ENCODE measurements at places on chromosomes 7 and 10. TPM values are rescaled to one million over a fixed set of nuclear protein-coding genes. Genes with fewer than 3 reads are reported as not detected.

The EPHA1 gene
- 1.6 TPM for total RNA-seq

The RAMP3 gene
- total RNA-seq, result not detected

DNA sequence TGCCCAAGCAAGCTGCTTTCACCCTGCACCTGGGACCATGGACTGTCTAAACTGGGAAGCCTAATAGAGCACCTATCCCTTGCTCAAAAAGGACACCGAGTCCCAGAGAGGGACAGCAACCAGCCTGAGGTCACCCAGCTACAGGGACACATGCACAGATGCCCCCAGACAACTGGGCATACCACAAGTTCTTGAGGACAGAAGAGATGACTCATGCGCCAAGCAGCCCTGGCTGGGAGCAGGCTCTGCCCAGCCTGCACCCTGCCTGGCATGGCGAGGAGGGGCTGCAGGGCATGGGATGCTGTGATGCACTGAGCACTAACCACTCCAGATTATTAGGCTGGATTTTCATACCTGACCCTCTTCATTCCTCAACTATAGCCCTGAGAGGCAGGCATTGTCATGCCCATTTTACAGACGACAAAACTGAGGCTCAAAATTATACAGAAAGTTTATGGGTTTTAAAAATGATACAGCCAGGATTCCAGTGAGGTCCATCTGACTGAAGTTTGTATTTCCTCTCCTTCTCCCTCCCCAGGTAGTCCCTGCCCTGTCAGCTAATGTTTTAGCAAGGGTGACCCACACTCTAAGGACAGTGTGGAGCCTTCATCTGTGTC, 289.3 kb upstream of the ZMIZ1 start:
- no peaks in the 10 kb centered on the region for H3K4me1 ChIP-seq
- H3K36me3 ChIP-seq, result no peaks in the 10 kb centered on the region
- H3K27me3 ChIP-seq, result peaks cover 3% of the 10 kb centered on the region
- no peak overlapping the region for H3K4me3 ChIP-seq

GRCh38 chr7:134458341-134458805, 527 bp downstream of the AKR1B1 start:
- H3K4me1 ChIP-seq, result peaks cover 50% of the 10 kb centered on the region
- no peaks in the 10 kb centered on the region for H3K27me3 ChIP-seq
- peak overlapping the region; percentile 81 for H3K4me3 ChIP-seq
- peaks cover 17% of the 10 kb centered on the region for H3K36me3 ChIP-seq
- H3K27ac ChIP-seq, result peak overlapping the region; percentile 72
- peak; percentile 69 for DNase-seq

The FAM25A gene
- total RNA-seq, result not detected

GRCh38 chr7:31084226-31084625, 32.1 kb downstream of the ADCYAP1R1 start:
- H3K36me3 ChIP-seq, result no peaks in the 10 kb centered on the region
- DNase-seq, result no peak
- H3K4me1 ChIP-seq, result no peaks in the 10 kb centered on the region

- peaks cover 20% of the 10 kb centered on the region for H3K27me3 ChIP-seq
- H3K36me3 ChIP-seq, result no peaks in the 10 kb centered on the region
- no peak for DNase-seq
Measured at GRCh38 chr7:137789215-137789882, 57.4 kb downstream of the DGKI start.

GRCh38 chr10:48363617-48364355, 57.3 kb downstream of the MAPK8 start:
- H3K27me3 ChIP-seq, result no peaks in the 10 kb centered on the region
- H3K4me1 ChIP-seq, result peaks cover 9% of the 10 kb centered on the region
- peak; percentile 53 for DNase-seq
- H3K27ac ChIP-seq, result no peak overlapping the region

GRCh38 chr10:31753681-31754080, 174.9 kb downstream of the ARHGAP12 start:
- peaks cover 9% of the 10 kb centered on the region for H3K4me1 ChIP-seq
- H3K27me3 ChIP-seq, result no peaks in the 10 kb centered on the region
- no peak overlapping the region for H3K27ac ChIP-seq
- H3K36me3 ChIP-seq, result no peaks in the 10 kb centered on the region
- H3K4me3 ChIP-seq, result no peak overlapping the region
- DNase-seq, result no peak

- no peaks in the 10 kb centered on the region for H3K27me3 ChIP-seq
- H3K4me3 ChIP-seq, result no peak overlapping the region
- no peak for DNase-seq
- no peak overlapping the region for H3K27ac ChIP-seq
- H3K4me1 ChIP-seq, result peaks cover 38% of the 10 kb centered on the region
Measured at GRCh38 chr10:124619195-124619594, 125.0 kb downstream of the FAM53B start.

GRCh38 chr10:88458209-88458608, 124.9 kb downstream of the RNLS start:
- peaks cover 8% of the 10 kb centered on the region for H3K4me1 ChIP-seq
- H3K4me3 ChIP-seq, result no peak overlapping the region
- H3K27ac ChIP-seq, result no peak overlapping the region
- no peak for DNase-seq

The FBXO24 gene
- 1.3 TPM for total RNA-seq

The CFTR gene
- total RNA-seq, result not detected

- H3K4me3 ChIP-seq, result no peak overlapping the region
- H3K27me3 ChIP-seq, result peaks cover 3% of the 10 kb centered on the region
- H3K4me1 ChIP-seq, result no peaks in the 10 kb centered on the region
- H3K27ac ChIP-seq, result no peak overlapping the region
- no peak for DNase-seq
Measured at GRCh38 chr7:116999311-116999710, 46.0 kb downstream of the ST7 start.

DNA sequence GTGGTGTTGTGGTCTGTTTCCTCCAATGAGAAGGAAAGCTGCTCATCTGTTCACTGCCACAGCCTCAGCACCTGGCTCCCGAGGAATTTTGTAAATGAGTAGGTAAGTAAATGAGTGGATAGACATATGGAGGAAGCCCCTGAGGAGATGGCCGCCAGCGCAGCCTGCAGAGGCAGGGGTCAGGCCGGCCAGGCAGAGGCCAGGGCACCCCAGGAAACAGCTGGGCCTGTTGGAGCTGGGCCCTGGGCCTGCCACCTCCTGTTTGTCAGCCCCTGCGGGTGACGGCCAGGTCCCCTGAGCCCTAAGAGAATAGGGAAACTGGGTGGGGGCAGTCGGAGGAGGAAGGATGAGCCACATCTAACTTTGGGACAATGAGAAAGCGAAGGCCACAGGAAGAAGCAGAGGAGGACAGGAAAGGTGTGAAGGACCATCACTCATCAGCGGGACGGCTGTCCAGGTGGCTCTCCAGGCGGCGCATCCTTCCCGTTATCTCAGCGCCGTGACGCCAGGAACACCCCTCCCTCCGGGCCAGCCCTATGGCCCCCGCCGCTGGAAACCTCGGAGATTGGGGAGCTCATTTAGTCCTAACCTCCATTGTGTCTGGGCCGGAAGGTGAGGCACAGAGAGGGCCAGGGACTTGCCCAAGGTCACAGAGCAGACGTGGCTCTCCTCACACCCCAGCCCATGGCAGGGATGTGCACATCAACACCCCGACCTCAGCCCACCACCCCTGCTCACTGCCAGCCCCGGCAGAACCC, 142.3 kb upstream of the UNC5B start:
- no peak overlapping the region for H3K4me3 ChIP-seq
- H3K27ac ChIP-seq, result no peak overlapping the region
- H3K36me3 ChIP-seq, result no peaks in the 10 kb centered on the region
- H3K4me1 ChIP-seq, result no peaks in the 10 kb centered on the region
- no peak for DNase-seq

DNA sequence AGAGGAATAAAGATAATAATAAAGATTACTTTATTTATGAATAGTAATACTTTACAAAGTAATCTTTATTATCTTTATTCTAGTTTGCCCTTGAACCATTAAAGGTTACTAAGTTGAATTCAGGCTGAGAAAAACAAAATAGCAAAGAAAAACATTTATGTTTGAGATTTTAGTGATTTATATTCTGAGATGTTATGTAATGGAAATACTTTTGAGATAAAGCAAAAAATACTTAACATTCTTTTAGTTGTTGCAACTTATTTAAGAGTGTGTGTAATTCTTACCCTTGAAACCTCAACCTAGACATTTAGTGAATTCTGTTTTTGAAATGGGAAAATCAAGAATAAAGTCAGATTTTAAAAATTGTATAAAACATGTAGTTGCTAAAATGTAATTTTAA, 40.0 kb downstream of the MINPP1 start:
- H3K27me3 ChIP-seq, result no peaks in the 10 kb centered on the region
- no peak overlapping the region for H3K4me3 ChIP-seq
- peaks cover 14% of the 10 kb centered on the region for H3K4me1 ChIP-seq

GRCh38 chr10:58268454-58268945, 462 bp upstream of the CISD1 start:
- H3K27me3 ChIP-seq, result no peaks in the 10 kb centered on the region
- peaks cover 31% of the 10 kb centered on the region for H3K4me1 ChIP-seq
- DNase-seq, result no peak
- H3K27ac ChIP-seq, result peak overlapping the region; percentile 92
- peak overlapping the region; percentile 91 for H3K4me3 ChIP-seq

- H3K36me3 ChIP-seq, result no peaks in the 10 kb centered on the region
- no peaks in the 10 kb centered on the region for H3K27me3 ChIP-seq
- H3K4me3 ChIP-seq, result no peak overlapping the region
- H3K27ac ChIP-seq, result no peak overlapping the region
- H3K4me1 ChIP-seq, result no peaks in the 10 kb centered on the region
Measured at GRCh38 chr10:18264466-18265050, 124.3 kb downstream of the CACNB2 start.

- H3K27me3 ChIP-seq, result peaks cover 3% of the 10 kb centered on the region
- no peaks in the 10 kb centered on the region for H3K36me3 ChIP-seq
- H3K4me3 ChIP-seq, result no peak overlapping the region
- H3K27ac ChIP-seq, result no peak overlapping the region
- no peaks in the 10 kb centered on the region for H3K4me1 ChIP-seq
Measured at GRCh38 chr7:67406976-67407375, 410.3 kb downstream of the TYW1 start.

DNA sequence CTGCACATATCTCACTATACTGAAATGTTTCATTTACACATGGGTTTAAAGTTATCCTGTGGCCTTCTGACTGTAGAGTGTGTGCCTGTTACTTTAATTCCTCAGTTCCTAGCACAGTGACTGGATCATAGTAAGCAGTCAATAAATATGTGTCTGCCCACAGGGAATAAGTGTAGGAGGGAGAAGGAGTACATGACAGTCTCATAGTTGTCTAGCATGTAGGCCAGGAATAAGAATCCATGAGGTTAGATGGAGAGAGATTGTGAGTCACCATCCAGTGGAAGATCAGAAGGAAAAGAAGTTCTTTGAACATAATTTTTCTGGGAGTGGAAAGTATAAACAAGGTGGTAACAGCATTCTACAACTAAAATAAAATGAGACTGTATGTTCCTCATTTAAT, 36.6 kb upstream of the SEMA3A start:
- H3K27me3 ChIP-seq, result no peaks in the 10 kb centered on the region
- H3K27ac ChIP-seq, result no peak overlapping the region
- no peaks in the 10 kb centered on the region for H3K4me1 ChIP-seq
- no peaks in the 10 kb centered on the region for H3K36me3 ChIP-seq
- no peak overlapping the region for H3K4me3 ChIP-seq

GRCh38 chr10:92886334-92886961, 38.1 kb downstream of the EXOC6 start:
- H3K4me1 ChIP-seq, result no peaks in the 10 kb centered on the region
- H3K36me3 ChIP-seq, result no peaks in the 10 kb centered on the region

DNA sequence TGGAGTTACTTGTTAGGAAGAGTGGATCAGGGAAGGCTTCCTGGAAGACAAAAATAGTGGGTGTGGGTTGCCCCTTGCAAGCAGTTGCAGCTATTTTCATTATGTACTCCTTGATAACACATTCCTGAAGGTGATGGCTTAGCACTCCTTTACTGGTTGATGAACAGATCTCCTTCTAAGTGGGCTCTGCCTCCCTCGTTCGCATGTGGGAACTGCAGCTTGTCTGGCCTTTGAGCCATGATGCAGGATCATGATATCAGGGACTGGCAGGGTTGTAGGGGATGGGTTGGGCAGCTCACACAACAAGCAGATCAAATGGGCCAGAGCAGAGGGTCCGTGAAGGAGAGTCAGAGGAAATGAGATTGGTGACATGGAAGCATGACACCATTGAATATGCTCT, 28.8 kb upstream of the LRRC4 start:
- H3K4me1 ChIP-seq, result peaks cover 30% of the 10 kb centered on the region
- H3K4me3 ChIP-seq, result no peak overlapping the region
- no peak for DNase-seq
- no peaks in the 10 kb centered on the region for H3K27me3 ChIP-seq
